ENCODE measurements at places on chromosomes 12 and 14.

- no peak for DNase-seq
Measured at GRCh38 chr12:52494518-52494917, 1.5 kb upstream of the KRT6A start.

- DNase-seq, result no peak
Measured at GRCh38 chr12:105581420-105581819, 250.9 kb downstream of the C12orf75 start.

DNA sequence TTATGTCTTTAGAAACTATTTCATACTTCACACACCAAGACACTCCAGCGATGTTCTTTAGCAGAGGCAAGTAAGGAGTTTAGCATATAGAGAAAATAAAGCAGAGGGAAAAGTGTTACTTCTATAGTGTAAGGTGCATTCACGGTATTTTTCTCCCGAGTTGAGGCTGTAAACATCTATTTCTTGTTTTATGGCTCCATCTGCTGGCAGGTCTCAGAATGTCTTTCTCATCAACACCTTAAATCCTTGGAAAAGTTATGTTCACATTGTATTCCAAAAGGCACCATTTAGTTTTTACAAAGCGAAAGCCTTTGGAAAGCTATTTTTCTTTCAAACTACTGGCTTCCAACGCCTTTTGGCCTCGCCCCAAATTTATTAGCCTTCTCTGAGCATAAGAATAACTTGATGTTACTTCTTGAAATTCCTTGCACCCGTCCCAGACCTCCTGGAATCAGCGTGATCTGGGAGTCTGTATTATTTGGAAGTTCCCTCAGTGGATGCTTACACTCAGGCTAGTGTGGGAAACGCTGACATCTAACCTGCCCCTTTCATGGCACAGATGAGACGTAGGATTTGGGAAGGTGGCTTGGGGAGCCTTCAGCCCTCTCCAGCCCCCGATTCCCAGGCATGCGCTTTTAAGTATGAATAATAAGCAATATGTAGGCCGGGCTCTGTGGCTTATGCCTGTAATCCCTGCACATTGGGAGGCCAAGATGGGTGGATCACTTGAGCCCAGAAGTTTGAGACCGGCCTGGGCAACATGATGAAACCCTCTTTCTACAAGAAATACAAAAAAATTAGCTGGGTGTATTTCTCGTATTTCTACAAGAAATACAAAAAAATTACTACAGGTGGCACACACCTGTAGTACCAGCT lies 1.9 kb upstream of the PIWIL1 start:
- DNase-seq, result no peak

DNA sequence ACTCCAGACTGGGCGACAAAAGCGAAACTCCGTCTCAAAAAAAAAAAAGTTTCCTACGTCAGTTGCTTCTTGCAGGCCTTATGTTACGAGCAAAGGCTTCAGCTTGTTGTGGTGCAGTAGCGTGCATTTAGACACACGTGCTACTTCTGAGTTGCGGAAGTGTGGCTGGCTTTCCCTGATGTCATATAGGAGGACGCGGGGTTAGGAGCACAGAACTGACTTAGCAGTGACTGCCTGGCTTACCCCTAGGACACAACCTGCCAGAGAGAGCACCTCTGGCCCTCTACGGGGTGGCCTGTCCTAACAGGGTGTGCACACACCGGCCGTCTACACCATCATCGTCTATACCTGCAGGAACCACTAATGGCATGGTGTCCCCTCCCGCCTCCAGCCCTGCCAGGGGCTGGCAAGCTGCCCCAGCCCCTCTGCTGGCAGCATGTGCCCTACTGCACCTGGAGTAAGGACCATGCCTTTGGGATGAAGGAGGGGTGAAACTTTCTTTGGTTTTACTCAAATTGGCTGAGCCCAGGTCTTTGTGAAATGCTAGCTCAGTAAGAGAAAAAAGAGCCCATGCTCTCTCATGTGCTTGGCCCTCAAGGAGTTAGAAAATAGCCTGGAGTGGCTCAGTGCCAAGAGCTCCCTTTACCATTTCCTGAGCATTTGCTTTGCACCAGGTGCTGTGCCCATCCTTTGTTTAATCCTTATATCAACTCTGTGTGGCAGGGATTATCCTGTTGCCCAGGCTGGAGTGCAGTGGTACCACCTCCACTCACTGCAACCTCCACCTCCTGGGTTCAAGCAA lies 1.7 kb upstream of the GPR68 start:
- no peak for DNase-seq

GRCh38 chr12:91857813-91858542 lies 287.7 kb downstream of the BTG1 start:
- DNase-seq, result no peak

DNA sequence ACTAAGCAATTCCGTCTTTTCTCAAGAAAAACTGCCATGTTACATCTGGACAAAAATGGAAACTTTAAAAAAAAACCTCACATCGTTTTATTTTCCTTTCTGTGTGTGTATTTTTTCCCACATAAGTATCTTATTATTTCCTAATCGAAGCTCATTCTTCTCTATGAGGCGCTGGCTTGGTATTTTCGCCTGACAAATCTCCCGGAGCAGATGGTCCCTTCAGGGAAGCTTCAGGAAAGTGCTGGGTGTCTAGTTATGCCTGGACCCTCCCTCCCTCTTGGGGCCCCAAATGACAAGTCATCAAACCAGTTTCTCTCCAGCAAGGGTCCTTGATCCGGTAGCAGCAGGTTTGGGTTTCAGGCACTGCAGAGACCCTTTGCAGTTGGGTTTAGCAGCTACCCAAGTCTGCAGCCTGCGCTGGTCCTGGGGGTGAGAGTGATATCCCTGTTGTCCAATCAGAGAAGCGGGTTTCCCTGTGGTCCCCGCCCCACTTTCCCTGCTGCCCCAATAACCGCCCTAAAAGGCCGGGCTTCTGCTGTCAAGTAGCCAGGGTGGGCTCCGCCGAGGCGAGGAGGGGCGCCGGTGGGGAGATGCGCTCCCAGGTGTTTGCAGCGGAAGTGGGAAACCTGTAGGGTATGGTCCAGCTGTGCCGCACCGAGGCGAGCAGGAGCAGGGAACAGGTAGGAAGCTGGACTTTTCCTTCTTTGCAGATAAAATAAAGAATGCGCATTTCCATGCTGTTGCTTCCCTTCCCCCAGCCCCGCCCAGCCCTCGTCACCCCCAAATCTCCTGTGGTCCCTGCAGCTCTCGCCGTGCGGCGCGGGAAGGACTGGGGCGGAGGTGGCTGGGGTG lies at the start of gene CNTN1:
TSS of gene CNTN1 (plus strand) at position 527 of the 852 bp plus-strand sequence.
- no peak for DNase-seq

DNA sequence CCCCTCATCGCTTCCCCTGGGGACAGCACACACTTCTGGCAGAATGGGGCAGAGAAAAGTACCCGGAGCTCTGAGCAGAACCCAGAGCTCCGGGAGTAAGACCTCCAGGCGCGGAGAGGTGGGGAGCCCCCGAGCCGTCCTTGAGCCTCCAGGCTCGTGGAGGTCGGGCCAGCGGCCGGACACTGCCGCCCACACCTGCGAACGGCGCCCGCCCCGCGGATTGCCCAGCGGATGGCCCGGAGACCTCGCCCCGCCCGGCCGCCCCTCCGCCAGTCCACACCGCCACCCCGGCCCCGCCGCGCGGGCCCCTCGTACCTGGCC lies 344 bp downstream of the SPTLC2 start:
- DNase-seq, result no peak

DNA sequence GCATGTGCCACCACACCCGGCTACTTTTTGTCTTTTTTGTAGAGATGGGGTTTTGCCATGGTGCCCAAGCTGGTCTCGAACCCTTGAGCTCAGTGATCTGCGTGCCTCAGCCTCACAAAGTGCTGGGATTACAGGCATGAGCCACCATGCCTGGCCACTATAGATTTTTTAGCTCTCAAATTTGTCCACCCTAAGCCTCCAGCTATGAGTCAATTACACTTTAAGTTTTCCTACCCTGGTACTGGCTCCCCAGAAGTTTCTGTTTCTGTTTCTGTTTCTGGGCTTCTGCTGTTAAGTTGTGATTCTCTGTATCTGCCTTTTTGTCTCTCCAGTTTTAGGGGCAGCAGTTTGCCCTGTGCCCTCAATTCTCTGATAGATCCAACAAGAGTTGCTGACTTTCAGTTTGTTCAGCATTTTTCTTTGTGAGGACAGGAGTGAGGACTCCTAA lies 4.4 kb upstream of the TINF2 start:
- no peak for DNase-seq

DNA sequence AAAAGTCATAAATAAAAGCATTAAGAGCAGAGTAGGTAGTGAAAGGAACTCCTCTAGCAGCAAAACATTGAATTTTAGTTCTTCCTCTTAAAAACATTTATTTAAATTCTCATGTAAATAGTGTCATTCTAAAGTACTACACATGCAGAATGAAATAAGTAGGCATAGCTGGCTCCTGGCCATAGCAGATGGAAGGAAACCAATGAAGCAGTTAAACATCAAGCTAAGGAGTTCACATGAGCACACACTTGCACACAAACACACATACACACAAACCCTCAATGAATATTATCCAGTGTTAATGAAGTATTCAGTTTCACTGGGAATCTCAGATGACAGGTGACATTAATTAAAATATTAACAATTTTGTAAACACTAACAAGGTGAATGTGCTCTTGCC lies 69.3 kb downstream of the SLC35F4 start:
- no peak for DNase-seq

GRCh38 chr12:52681526-52682380 lies 1.5 kb upstream of the KRT1 start:
- no peak for DNase-seq

- no peak for DNase-seq
Measured at GRCh38 chr14:91872517-91873470, 5.5 kb upstream of the TC2N start.

GRCh38 chr14:91027561-91027960 lies 32.9 kb downstream of the RPS6KA5 start:
- DNase-seq, result no peak

GRCh38 chr14:26941521-26941920 lies 343.7 kb upstream of the NOVA1 start:
- no peak for DNase-seq

GRCh38 chr14:88614218-88614907 lies 51.5 kb downstream of the ZC3H14 start:
- no peak for DNase-seq

GRCh38 chr14:91899213-91899612 lies 31.9 kb upstream of the TC2N start:
- no peak for DNase-seq

DNA sequence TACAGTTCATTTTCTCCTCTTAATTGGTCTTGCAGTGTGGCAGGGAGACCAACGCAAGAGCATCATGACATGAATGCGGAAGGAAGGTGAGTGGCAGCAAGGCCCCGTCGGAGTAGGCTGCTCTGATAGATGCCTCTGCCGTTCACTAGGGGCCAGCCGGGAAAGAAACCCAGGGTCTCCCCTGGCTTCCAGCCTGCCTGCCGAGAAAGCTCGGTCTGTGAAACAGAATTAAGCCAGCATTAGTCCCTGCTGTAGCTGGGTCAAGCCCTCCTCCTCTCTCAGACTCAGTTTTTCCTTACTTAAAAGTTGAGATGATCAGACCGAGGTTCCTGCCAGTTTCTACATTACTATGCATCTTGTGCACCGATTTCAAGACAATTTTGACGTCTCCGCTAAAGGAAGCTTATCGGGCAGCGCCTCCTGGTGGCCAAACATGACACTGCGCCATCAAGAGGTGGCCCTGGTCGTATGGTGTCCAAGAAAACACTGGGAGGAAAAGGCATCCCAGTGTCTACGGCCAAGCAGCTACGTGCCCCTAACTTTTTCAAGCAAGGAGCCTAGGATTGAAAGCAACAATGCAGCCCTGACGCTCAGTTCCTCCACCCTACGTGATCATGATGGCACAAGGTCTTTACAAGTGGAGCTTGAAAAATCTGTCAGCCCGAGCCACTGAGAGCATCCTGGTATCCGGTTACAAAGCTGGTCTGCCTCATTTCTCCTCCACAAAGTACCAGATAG lies 131.6 kb downstream of the KSR2 start:
- peak; percentile 67 for DNase-seq

DNA sequence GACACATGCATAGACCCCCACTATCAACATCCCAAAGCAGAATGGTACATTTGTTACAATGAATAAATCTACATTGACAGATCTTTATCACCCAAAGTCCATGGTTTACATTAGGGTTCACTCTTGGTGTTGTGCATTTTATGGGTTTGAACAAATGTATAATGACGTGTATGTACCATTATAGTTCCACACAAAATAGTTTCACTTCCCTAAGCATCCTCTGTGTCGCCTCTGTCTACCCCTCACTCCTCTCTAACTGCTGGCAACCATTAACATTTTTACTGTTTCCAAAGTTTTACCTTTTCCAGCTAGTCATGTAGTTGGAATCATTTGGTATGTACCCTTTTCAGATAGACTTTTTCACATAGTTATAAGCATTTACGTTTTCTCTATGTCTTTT lies 69.5 kb upstream of the LMO3 start:
- no peak for DNase-seq

- no peak for DNase-seq
Measured at GRCh38 chr12:132955094-132956010, 754 bp downstream of the ZNF605 start.

GRCh38 chr14:105154476-105154871 lies 14.1 kb downstream of the JAG2 start:
- DNase-seq, result no peak

DNA sequence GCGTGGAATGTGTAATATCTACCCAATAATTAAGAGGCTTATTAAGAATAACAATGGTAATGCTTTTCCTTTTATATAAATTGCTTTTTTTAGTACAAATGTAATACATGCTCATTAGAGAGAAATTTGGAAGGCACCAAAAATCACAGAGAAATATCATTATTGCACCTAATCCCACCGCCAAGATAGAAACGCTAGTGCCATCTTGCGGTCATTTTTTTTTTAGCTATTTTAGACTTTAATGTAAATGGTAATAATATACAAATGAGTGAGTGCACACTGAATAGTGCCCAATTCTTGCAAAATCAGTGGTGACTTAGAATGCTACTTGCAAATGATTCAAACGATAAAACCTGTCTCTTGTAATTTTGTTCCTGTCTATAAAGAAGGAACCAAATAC lies 576.8 kb upstream of the TMEM132C start:
- DNase-seq, result no peak

GRCh38 chr14:102078831-102079699 lies 7.8 kb downstream of the HSP90AA1 start:
- no peak for DNase-seq

DNA sequence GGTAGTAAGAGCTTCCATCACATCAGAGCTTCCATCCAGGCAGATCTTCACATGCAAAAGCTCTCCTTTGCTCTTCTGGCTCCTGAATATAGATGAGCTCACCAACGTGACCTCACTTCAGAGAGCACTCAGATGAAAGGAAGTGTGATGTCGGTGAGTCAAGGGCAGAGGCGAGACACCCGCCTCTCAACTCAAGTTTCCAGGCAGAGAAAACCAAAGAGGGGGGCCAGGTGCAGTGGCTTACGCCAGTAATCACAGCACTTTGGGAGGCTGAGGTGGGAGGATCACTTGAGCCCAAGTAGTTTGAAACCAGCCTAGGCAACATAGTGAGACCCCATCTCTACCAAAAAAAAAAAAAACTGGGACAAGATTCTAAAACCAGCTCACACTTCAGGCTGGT lies 126.9 kb downstream of the DUSP6 start:
- DNase-seq, result peak; percentile 27

DNA sequence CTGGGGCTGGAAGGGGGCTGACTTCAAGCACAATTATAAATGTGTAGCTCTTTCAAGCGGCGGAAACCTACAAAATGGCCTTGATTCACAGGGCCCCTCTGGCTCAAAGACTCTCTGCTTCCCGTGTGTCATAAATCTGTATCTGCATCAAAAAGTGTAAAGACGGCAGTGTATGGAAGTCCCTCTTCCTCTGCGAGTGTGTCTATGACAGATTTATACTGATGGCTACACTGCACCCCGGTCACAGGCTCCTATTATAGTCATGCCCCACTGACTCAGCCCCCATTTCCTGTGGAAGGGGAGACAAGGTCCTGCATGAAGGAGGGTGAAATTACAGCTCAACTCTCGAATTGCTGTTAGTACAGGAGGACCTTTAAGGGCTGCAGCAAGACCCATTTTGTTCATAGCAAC lies 68.6 kb downstream of the HMGA2 start:
- no peak for DNase-seq
